ENCODE measurements at places on chromosomes 13 and 19. TPM values are rescaled to one million over a fixed set of nuclear protein-coding genes. Genes with fewer than 3 reads are reported as not detected.

- no peak for DNase-seq
These were observed 394.7 kb upstream of the KLF12 start for GRCh38 chr13:74528734-74529513.

FAM83E gene
- not detected for total RNA-seq

DNA sequence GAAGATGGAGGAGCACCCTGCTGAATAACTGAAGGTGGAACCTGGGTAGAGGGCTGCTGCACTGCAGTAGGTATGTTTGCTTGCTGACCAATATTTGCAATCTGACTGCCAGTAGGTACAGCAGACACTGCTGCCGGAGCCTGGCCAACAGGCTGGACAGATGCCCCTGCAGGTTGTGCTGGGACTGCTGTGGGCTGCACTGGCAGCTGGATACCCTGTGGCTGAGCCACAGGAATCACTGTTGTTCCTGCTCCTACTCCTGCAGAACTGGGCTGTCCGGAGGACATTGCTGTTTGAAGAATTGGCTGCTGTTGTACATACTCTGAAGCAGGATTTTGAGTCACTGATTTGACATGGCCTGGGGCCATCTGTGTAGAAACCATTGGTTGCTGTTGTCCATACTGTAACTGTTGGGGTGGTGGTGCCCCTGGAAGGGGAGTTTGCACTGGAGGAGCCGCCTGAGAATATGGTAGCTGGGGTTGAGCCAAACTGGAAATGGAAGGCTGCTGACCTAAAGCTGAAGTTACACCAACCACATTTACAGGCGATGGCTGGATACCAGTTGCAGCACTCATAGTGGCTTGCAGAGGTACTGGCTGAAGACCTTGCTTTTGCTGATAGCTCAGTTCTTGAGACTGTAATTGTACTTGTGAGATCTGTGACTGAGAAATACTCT, 2.2 kb downstream of the TSC22D1 start:
- DNase-seq: no peak

DNA sequence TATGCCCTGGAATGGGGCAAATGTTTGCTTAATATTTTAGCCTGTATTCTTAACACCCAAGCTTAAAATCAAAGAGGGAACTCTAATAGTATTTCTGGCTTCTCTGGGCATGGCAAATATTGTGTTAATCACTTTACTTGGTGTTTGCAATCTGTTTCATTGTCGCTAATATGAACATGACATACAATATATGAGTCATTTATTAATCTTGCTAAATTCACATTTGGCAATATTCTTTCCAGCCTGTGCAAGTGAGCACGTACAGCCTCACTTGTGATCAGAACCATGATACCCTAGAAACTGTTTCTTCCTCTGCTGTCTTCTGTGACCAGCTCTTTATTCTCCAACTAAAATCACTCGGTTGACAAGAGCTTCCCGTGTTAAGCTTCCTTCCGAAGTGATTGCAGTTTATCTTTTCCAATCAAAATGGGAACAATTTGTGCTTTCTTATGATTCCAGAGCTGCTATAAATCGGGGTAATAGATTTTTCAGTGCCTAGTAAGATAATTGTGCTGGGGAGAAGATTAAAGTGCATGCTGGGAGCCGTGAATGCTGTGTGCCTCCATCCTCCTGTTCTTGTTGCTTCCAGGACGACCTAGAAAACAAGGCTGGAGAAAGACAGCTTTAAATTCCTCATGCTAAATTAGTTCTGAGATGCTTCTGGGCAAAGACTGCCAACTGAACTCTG, 153.0 kb upstream of the TMTC4 start:
- DNase-seq: no peak

- DNase-seq: no peak
These were observed 19.1 kb upstream of the LDLR start for GRCh38 chr19:11070123-11070522.

DNA sequence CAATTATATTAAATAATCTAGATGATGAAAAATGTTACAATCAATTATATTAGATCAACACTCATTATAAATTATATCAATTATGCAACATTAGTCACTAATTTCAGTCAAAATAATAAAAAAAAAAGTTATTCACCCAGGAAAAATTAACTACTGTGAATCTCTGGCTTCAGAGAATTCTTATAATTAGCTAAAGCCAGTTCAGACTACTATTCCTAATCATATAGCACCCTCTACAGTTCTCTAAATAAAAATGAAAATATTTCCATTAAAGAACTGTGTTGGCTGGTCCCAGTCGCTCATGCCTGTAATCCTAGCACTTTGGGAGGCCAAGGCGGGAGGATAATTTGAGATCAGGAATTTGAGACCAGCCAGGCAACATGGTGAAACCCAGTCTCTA, 33.0 kb downstream of the XPO4 start:
- no peak for DNase-seq

- DNase-seq: no peak
These were observed 90.1 kb downstream of the PCDH9 start for GRCh38 chr13:67140006-67140405.

- DNase-seq: no peak
These were observed 3.5 kb downstream of the RNF113B start for GRCh38 chr13:98173431-98174152.

GRCh38 chr13:81957121-81957520, 1616.2 kb upstream of the SPRY2 start:
- DNase-seq: no peak

- peak; percentile 43 for DNase-seq
These were observed 36.8 kb upstream of the SEMA6B start for GRCh38 chr19:4596033-4596904.

- DNase-seq: peak; percentile 67
These were observed 752.5 kb upstream of the SGCG start for GRCh38 chr13:22428188-22428828.

ATP5F1D gene
- total RNA-seq: 490 TPM

GRCh38 chr13:46580362-46580839, 27.4 kb downstream of the LRCH1 start:
- DNase-seq: no peak

DNA sequence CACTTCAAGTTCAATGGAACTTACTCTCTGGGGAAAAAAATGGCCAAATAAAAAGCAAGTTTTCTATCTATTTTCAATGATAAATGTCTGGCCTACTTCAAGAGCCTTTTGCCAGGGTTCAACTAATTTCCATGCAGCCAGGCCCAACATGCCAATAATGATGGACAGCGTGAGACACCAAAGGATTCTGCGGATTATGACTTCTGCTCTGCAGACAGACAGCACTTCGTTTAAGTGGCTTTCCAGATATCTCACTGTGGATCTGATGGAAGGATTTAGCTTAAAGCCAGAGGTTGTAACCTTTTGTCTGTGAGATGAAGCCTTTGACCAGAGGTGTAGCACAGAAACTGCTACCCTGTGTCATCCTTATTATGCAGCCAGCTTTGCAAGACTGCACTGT, 614.2 kb downstream of the DCT start:
- no peak for DNase-seq

- no peak for DNase-seq
These were observed 150.2 kb upstream of the VSTM2B start for GRCh38 chr19:29375429-29376119.

GRCh38 chr19:55197528-55197927, 11.8 kb downstream of the PTPRH start:
- no peak for DNase-seq

GRCh38 chr19:36528921-36529518, 949 bp upstream of the ZNF260 start:
- DNase-seq: no peak

CDC42EP5 gene
- 13.2 TPM for total RNA-seq

KLK14 gene
- total RNA-seq: not detected

NLRP8 gene
- not detected for total RNA-seq
